ENCODE measurements at places on chromosomes 12 and 14. TPM values are rescaled to one million over a fixed set of nuclear protein-coding genes. Genes with fewer than 3 reads are reported as not detected.

DNA sequence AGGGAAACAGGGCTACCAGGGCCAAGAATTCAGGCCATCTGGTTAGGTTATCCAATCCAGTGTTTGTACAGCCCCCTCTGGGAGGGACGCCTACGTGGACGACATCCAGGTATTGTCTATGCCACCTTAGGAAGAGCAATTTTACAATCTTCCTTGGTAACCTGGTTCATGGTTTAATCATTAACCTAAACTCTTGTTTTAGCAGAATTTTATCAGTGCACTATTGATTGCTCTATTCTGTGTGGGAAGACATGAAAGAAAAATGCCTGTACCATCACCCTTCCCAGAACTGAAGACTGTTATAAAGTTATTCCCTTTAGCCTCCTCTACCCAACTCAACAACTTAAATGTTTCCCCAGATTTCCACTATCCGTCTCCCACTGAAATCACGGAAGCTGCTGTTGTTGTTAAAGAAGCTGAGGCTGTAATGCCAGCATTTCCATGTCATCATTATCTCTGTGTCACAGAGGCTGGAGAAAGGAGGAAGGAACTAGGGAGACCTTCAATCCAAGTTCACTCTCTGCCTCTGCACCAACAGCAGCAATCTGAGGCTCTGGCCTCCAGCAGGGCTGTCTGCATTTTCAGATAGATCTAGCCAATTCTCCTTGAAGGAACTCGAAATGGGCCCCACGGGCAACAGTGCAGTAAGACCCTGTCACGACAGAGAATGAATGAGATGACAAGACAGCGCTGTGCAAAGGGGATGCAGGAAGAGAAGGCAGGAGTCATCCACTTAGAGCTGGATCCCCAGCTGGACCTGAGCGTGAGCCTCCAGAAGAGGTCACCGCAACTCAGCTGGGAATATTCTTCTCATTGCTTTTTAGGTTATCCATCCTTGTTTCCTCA, 183.4 kb upstream of the GZMB start:
- no peak for DNase-seq

DNA sequence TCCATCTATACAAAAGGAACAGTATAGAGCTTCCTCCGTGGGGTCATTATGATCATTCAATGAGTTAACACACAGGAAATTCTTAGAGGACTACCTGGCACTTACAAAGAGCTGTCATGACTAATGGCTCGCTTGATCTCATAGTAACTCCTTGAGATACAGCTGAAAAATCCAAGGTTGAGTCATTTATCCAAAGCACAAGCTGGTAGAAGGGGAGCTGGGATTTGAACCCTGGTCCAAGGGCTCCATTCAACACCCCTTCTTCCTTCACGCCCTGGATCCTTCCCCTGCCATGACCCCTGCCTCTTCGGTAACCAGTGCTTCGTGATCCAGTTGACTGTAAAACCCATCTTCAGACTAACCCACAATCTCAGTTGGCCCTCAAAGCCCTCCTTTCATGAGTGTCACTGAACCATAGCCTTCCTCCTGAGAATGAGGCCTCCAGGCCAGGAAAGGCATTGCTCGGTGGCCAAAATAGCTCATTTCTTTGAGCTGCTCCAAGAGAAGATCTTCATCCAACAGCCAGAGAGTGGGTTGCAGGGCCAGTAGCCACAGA, 7.8 kb downstream of the ZFP36L1 start:
- DNase-seq, result peak; percentile 44

DNA sequence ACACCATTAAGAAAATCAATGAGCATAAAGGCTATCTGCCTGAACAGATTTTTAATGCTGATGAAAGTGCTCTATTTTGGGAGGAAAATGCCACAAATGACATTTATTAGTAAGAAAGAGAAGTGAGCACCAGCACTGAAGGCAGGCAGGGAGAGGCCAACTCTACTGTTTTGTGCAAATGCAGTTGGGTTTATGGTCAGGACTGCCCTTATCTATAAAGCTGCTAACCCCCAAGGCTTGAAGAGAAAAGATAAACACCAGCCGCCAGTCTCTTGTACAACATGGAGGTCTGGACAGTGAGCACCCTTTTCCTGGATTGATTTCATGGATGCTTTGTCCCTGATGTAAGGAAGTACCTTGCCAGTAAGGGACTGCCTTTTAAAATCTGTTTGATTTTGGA, 246.8 kb upstream of the SFSWAP start:
- no peak for DNase-seq

GRCh38 chr12:113369391-113369985, 11.1 kb downstream of the PLBD2 start:
- DNase-seq, result no peak

- peak; percentile 23 for DNase-seq
Measured at GRCh38 chr12:1463073-1463905, 131.1 kb downstream of the FBXL14 start.

GRCh38 chr12:27968972-27969623, 3.4 kb downstream of the PTHLH start:
- peak; percentile 55 for DNase-seq

GRCh38 chr12:110199339-110200123, 75.4 kb downstream of the IFT81 start:
- peak; percentile 58 for DNase-seq

DNA sequence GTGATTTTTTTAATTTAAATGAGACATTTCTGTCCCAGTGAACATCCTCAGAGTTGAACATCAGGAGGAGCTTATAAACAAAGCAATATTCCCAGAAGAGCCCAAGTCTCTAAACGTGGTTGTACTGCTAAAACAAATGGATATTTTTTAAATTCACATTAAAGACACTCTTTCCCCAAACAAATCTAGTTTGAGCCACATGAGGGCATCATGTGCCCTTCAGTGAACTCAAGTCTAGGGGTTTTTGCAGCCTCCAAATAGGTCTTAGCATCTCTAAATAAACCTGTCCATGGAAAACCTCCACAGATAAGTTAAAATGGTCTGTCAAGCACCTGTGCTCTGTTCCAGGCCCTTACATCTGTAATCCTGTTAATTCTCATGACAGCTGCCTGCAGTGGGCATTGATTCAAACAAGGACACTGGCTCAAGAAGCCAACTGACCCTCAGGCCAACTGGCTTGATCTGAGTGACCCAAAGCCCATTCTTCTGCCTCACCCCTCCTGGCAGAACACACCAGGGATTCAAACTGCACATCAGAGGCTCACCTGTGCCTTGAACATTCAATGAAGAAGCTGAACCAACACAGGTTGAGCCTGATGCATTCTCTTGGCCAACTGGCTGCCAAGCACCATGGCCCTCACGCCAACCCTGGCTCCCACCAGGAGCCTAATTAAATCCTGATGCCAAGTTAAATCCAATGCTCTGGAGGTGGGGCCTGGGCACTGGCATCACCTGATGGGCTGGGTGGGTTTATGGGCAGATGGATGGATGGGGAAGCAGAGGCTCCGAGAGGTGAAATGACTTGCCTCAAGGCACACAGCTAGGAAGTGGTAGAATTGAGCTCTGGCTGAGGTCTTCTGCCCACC, 8.6 kb downstream of the ISCU start:
- DNase-seq, result no peak

DNA sequence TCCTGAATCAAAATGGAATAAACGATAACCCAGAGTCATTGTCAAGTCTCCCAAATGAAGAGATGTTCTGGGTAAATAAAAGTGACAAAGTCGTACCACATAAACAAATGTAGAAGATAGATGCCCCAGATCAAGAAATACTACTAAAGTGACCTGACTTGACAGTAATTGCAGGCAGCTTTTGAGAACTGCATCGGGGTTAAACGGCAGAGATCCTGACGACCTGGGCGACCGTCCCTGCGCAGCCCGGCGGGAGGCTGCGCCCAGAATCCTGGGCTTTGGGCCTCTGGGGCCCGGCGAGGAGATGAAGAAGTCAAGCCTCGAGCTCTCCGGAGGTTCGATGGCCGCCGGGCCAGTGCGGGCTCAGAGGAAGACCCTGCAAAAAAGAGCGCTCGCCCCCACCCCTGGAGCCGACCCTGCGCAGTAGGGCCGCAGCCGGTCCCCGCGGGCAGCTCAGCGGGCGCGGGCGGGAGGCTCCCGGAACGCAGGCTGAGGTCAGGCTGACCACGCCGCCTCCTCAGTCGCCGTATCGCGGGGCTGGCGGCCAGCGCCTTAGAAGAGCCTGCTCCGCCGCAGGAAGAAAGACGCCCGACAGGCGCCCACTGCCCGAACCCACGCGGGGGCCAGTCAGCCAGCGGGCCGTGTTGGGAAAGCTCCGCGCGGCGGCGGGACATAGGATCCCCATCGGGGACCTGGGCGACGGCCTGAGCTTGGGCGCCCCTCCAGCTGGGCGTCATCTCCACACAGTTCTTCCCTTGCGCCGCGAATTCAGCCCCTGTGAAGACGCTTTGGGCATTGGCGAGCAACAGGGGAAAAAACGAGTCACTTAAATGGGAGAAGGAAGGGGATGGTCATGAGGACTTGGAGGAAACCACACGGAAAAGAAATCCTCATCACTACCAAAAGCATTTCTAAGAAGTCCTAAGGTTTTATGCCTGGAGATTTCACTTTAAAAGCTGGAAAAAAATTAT, 16.0 kb downstream of the NKX2-1 start:
- DNase-seq, result no peak

GRCh38 chr14:96309896-96310330, 53.2 kb downstream of the ATG2B start:
- DNase-seq, result no peak

DNA sequence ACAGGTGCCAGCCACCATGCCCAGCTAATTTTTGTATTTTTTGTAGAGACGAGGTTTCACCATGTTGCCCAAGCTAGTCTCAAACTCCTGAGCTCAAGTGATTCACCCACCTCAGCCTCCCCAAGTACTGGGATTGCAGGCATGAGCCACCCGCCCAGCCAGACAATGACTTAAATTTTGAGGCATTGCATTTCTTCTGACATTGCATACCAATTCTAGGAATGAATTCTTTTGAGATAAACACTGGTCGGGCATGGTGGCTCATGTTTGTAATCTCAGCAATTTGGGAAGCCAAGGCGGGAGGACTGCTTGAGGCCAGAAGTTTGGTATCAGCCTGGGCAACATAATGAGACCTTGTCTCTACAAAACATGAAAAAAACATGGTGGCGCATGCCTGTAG, 2.5 kb upstream of the CELA1 start:
- no peak for DNase-seq

DNA sequence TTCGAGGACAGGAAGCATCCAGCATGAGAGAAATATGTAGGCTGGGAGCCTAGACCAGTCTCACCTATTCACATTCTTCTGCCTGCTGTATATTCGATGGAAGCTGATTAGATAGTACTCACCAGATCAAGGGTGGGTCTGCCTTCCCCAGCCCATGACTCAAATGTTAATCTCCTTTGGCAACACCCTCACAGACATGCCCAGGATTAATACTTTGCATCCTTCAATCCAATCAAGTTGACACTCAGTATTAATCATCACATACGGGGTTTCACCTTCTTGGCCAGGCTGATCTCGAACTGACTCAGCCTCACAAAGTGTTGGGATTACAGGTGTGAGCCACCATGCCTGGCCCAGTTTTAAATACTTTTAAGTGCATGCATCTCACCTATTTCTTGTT, 30.5 kb upstream of the SLC10A1 start:
- DNase-seq, result no peak

DNA sequence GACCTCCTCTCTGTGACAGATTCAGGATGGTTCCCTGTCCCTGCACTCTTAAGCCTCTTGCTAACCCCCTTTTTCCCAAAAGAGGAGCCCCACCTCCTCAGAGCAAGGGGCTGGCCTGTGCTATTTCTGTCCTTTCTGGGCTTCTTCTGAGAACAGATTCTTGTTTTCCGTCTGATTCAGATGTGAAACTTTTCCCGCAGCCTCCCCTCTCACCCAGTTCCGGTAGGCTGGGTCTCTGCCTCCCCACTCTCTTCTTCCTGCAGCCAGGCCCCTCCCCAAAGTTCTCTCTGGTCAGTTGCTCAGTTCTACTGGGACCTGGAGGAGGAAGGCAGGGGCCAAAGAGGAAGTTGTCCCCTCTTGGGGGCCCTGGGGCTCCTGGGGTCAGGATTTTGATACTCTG, 11.8 kb downstream of the PDE1B start:
- DNase-seq, result no peak

DNA sequence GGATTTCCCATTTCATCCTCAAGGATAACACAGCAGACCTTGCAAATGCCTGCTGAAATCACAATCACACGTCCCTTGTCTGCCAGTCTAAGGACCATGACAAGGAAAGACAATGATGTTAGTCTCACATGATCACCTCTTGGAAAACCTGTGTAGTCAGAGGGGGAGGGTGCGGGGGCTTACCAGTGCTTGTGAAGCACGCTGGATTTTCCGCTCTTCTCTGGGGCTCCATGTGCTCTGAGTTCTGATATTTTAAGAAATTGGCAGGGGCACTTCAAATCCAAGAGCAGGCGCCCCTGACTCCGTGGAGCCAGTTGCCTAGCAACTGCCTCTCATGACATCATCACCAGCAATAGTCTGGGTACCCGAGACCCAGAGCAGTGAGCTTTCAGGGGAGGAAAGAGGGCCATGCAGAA, 200.9 kb upstream of the C14orf180 start:
- no peak for DNase-seq

GRCh38 chr12:13372386-13372785, 175.9 kb downstream of the EMP1 start:
- DNase-seq, result peak; percentile 36

- no peak for DNase-seq
Measured at GRCh38 chr12:81705586-81705985, 53.6 kb downstream of the PPFIA2 start.

DNA sequence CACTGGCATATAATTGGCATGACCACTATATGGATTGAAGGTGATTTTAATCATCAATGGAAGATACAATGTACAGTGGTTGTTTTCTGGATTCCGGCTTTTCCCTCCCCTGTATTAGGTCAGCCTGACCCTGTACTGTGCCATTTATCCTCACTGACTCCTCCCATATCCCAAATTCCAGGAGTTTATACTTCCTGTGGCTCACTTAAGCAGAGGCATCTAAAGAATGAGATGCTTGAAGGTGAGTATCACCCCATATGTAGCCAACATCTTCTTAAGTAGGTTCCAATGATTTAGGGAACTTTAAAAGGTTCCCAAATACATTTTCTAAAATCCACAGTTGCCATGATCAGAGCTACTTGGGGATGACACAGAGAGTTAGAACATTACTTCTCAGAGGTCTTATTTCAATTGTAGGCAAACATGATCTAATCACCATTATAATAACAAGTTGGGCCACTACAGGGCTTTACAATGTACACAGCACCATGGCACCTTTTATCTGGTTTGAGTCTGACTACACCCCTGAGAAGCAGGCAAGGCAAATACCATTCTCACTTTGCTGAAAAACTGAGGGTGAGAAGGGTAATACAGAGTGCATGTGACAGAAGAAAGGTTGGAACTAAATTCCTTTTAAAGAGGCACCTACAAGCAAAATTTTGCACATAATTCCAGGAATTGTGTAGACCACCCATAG, 212.3 kb upstream of the GARIN6 start:
- DNase-seq, result no peak

- no peak for DNase-seq
Measured at GRCh38 chr14:99586054-99586760, 17.8 kb downstream of the CCDC85C start.

HECTD4 gene
- total RNA-seq, result 89.5 TPM

CRIP1 gene
- total RNA-seq, result not detected

RAPGEF3 gene
- 47.8 TPM for total RNA-seq

IRAK3 gene
- total RNA-seq, result 6.7 TPM

CBLN3 gene
- not detected for total RNA-seq

KLRK1 gene
- 12.9 TPM for total RNA-seq

PRH2 gene
- total RNA-seq, result not detected

BEST3 gene
- 0.37 TPM for total RNA-seq

ACSM4 gene
- total RNA-seq, result not detected

RARG gene
- total RNA-seq, result 9.5 TPM

FIGNL2 gene
- total RNA-seq, result under 0.01 TPM

RHNO1 gene
- total RNA-seq, result 7.2 TPM
